Immature natural killer cell (primary cell): ENCODE measurements at places on chromosomes 2 and 18.

GRCh38 chr2:211391189-211391567 lies 834.8 kb downstream of the CPS1 start:
- DNase-seq: no peak
- no peaks in the 10 kb centered on the region for H3K36me3 ChIP-seq
- H3K4me1 ChIP-seq: no peaks in the 10 kb centered on the region
- no peak overlapping the region for H3K27ac ChIP-seq
- H3K4me3 ChIP-seq: no peak overlapping the region
- no peaks in the 10 kb centered on the region for H3K27me3 ChIP-seq

DNA sequence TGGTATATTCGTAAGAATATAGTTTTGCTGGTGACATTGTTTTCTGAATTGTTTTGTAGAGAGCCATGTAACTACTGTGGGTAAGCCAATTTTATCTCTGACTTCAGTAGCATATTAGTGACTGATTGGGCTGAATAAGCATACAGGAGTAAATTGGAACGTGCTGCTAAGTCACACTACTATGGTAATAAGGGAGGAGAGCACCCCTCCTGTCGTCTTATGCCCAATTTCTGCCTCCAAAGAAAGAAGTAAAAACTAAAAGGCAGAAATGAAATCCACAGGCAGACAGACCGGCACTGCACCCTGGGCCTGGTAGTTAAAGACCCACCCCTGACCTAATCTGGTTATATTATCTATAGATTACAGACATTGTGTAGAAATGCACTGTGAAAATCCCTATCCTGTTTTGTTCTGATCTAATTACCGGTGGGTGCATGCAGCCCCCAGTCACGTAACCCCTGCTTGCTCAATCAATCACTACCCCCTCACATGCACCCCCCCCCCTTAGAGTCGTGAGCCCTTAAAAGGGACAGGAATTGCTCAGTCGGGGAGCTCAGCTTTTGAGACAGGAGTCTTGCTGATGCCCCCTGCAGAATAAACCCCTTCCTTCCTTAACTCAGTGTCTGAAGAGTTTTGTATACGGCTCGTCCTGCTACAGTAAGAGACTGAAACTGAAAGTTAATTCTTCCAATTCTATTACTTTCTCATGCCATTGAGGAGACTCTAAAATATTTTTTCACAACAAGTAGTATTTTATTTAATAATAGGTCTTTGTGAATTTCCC lies 167.0 kb downstream of the ZNF804A start:
- H3K4me1 ChIP-seq: peaks cover 2% of the 10 kb centered on the region
- no peaks in the 10 kb centered on the region for H3K36me3 ChIP-seq
- H3K4me3 ChIP-seq: peak overlapping the region; percentile 73
- no peak for DNase-seq
- no peaks in the 10 kb centered on the region for H3K27me3 ChIP-seq
- no peak overlapping the region for H3K27ac ChIP-seq

DNA sequence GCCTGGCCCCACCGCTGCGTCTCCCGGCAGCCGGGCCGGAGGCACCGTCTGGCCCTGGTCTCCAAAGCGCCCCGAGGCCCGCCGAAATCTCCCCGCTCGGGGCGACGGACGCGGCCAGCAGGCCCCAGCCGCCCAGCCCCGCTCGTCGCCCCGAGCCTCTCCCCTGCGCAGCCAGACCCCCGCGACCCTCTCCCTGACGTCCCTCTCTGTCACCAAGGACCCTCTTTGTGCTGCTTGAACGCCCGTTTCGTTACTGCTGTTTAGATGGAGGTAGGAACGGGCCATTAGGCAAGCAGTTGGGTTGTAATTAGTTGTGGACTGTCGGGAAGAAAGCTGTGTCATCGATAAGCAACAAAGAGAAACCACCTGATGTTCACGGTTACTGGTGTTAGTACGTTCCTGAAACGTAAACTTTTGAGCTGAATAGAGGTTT lies 686 bp downstream of the UBXN4 start:
- DNase-seq: peak; percentile 57
- H3K27ac ChIP-seq: peak overlapping the region; percentile 99
- peak overlapping the region; percentile 97 for H3K4me3 ChIP-seq
- H3K4me1 ChIP-seq: peaks cover 47% of the 10 kb centered on the region

DNA sequence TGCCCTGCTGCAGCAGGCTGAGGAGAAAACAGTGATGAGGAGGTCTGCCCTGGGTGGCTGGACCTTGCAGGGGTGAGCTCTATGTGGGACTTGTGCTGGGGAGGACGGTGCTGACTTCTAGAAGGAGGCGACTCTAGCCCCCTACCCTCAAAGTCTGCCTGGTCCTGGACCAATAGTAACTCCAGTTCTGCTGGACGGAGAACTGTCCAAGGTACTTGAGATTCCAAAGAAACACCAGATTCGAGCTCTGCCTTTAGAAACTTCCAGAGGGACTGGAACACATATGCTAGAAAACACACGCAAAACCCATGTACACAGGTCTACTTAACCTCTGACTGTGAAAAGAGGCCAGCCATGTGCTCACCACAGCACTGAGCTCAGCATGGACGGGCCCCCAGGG lies 260.6 kb downstream of the TWIST2 start:
- H3K36me3 ChIP-seq: peaks cover 4% of the 10 kb centered on the region
- H3K27me3 ChIP-seq: peaks cover 7% of the 10 kb centered on the region
- H3K4me1 ChIP-seq: peaks cover 2% of the 10 kb centered on the region
- no peak for DNase-seq
- no peak overlapping the region for H3K4me3 ChIP-seq
- H3K27ac ChIP-seq: no peak overlapping the region

GRCh38 chr2:226771067-226771466 lies 28.6 kb downstream of the IRS1 start:
- no peak overlapping the region for H3K27ac ChIP-seq
- DNase-seq: no peak
- H3K4me1 ChIP-seq: peaks cover 18% of the 10 kb centered on the region

- H3K4me3 ChIP-seq: no peak overlapping the region
- DNase-seq: no peak
- no peak overlapping the region for H3K27ac ChIP-seq
- H3K4me1 ChIP-seq: no peaks in the 10 kb centered on the region
- H3K36me3 ChIP-seq: no peaks in the 10 kb centered on the region
Measured at GRCh38 chr2:71943238-71944182, 204.2 kb downstream of the CYP26B1 start.

DNA sequence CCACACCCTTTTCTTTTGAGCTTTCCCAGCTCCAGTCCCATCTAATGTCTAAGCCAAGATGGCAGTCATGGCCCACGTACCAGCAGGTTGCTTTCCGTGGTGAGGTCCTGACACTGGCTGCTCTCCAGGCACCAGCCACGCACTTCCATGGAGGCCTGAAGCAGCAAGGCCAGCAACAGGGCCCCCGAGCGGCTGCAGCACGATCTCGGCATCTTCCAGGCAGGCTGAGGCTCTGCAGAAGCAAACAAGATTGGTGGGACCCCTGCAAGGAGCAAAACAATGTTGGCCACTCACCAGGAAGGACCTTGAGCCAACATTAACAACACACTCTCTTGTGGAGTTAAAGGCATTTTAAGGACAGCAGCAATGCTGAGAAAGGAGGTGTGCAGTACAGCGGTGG lies 3.8 kb downstream of the POMC start:
- H3K36me3 ChIP-seq: no peaks in the 10 kb centered on the region
- H3K4me1 ChIP-seq: peaks cover 27% of the 10 kb centered on the region
- no peak overlapping the region for H3K4me3 ChIP-seq
- DNase-seq: no peak

DNA sequence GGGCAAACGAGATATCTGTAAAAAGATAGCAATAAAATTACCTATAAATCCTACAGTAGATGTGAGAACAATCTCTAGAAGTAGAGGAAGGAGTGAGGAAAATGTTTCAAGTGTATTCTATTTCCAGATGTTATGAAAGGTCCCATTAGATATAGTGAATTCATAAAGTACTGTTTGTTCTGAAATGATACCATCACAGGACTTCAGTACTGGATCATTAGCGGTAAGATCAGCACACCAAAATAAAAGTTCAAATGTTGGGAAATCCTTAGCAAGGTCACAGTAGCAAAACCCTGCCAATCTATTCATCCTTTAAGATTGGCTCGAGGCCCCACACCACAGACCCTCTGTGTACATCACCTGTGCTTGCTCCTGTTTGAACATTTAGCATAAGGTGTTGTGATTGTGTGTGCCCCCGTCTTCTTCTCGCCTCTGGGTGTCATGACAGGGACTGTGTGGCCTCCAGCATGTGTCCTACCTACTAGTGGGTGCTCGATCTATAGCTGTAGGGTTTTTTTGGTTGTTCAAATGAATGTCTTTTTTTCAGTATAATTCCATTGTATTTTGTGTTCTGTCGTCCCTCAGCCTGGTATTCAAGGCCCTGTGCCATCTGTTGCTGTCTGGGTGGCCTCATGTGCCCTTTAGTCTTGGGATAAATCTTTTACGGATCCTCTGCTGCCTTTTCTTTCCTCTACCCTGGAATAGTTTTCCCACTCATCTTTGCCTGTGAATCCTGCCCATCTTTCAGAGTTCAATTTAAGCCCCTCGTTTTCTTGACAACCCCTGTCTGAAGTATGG lies 9.1 kb downstream of the MFSD6 start:
- no peaks in the 10 kb centered on the region for H3K36me3 ChIP-seq
- no peak overlapping the region for H3K27ac ChIP-seq
- no peak for DNase-seq
- peaks cover 45% of the 10 kb centered on the region for H3K4me1 ChIP-seq

DNA sequence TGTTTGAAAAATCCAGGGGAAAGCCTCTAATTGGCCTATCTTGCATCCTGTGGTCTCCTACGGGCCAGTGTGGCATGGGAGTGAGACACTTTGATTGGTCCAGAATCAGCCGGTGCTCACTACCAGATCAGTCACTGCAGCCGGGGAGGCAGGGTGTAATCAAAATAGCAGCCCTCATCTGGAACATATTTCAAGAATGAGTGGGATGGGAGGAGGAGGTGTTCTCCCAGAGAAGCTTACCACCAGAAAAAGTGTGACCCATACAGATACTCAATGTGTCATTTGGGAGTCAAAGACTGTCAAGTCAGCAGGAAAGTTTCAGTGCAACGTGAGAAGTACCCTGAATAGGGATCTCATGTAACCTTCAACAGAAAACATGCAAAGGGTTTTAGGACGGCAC lies 393.9 kb upstream of the SLC14A2 start:
- H3K4me3 ChIP-seq: no peak overlapping the region
- no peaks in the 10 kb centered on the region for H3K36me3 ChIP-seq
- H3K27me3 ChIP-seq: no peaks in the 10 kb centered on the region
- H3K4me1 ChIP-seq: peaks cover 10% of the 10 kb centered on the region
- H3K27ac ChIP-seq: no peak overlapping the region
- DNase-seq: no peak

DNA sequence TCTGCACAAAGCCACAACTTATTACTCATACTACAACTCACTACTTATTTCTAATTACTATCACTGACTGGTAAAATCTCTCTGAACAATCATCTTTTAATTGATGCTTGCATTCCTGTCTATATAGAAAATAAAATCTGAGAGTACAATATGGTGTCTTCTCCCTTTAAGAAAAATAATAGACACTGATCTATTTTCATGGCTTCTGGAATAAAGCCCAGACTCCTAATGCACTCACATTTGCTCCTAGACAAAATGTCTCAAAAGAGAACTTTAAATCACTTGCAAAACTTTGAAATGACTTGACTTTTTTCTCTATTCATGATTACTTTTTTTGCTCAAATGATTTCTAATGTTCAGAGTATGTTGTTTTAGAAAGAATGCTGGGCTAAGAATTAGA lies 28.7 kb downstream of the ESCO1 start:
- peaks cover 19% of the 10 kb centered on the region for H3K4me1 ChIP-seq
- no peak overlapping the region for H3K4me3 ChIP-seq
- H3K27ac ChIP-seq: peak overlapping the region; percentile 51
- H3K27me3 ChIP-seq: no peaks in the 10 kb centered on the region
- H3K36me3 ChIP-seq: peaks cover 44% of the 10 kb centered on the region
- DNase-seq: no peak

- no peak for DNase-seq
- H3K36me3 ChIP-seq: no peaks in the 10 kb centered on the region
- no peaks in the 10 kb centered on the region for H3K4me1 ChIP-seq
- no peaks in the 10 kb centered on the region for H3K27me3 ChIP-seq
- H3K4me3 ChIP-seq: no peak overlapping the region
- H3K27ac ChIP-seq: no peak overlapping the region
Measured at GRCh38 chr2:150110548-150110947, 376.9 kb downstream of the RND3 start.

- no peak for DNase-seq
- H3K4me3 ChIP-seq: no peak overlapping the region
- H3K27ac ChIP-seq: peak overlapping the region; percentile 35
- H3K36me3 ChIP-seq: peaks cover 65% of the 10 kb centered on the region
Measured at GRCh38 chr18:79742076-79742475, 55.7 kb upstream of the KCNG2 start.

- H3K27me3 ChIP-seq: peaks cover 1% of the 10 kb centered on the region
- H3K4me3 ChIP-seq: no peak overlapping the region
- DNase-seq: no peak
- no peaks in the 10 kb centered on the region for H3K4me1 ChIP-seq
Measured at GRCh38 chr18:58364876-58365528, 263.9 kb downstream of the ALPK2 start.

DNA sequence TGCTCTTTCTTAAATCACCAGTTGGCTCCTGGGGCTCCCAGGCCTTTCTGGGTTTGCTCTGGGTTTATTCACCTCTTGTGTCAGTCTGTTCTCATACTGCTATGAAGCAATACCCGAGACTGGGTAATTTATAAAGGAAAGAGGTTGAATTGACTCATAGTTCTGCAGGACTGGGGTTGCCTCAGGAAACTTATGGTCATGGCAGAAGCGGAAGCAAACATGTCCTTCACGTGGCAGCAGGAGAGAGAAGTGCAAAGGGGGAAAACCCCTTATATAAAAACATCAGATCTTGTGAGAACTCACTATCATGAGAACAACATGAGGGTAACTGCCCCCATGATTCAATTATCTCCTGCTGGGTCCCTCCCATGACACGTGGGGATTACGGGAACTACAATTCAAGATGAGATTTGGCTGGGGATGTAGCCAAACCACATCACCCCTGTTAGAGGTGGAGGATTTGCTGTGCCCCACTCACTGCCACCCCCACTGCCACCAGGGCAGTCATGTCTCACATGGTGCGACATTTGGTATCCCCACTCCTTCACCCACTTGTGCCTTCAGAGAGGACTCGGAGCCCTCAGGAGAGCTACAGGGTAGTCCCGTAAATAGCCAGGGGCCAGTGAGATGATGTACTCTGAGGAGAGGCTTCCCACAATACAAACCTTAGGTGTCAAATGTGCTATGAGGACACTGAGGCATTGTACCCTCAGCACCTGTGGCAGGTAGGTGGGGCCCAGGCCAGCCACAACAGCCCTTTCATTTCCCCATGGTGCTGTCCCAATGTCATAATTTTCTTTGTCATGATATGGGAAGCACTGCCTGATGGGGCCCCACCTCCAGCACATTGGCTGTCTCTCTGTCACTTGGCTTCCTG lies 35.7 kb downstream of the CDC42EP3 start:
- H3K4me1 ChIP-seq: peaks cover 82% of the 10 kb centered on the region
- H3K4me3 ChIP-seq: peak overlapping the region; percentile 72
- H3K27ac ChIP-seq: peak overlapping the region; percentile 97
- H3K27me3 ChIP-seq: no peaks in the 10 kb centered on the region
- peaks cover 5% of the 10 kb centered on the region for H3K36me3 ChIP-seq

GRCh38 chr2:120343433-120344105 lies 2.4 kb upstream of the INHBB start:
- DNase-seq: peak; percentile 31
- H3K27ac ChIP-seq: no peak overlapping the region
- peak overlapping the region; percentile 65 for H3K4me3 ChIP-seq
- H3K4me1 ChIP-seq: peaks cover 18% of the 10 kb centered on the region
- peaks cover 28% of the 10 kb centered on the region for H3K27me3 ChIP-seq
- no peaks in the 10 kb centered on the region for H3K36me3 ChIP-seq

GRCh38 chr2:120376101-120376500 lies 30.2 kb downstream of the INHBB start:
- H3K4me3 ChIP-seq: no peak overlapping the region
- H3K27me3 ChIP-seq: peaks cover 5% of the 10 kb centered on the region
- no peaks in the 10 kb centered on the region for H3K36me3 ChIP-seq
- DNase-seq: no peak
- H3K27ac ChIP-seq: no peak overlapping the region
